Progenitor cell of endocrine pancreas (in vitro differentiated cells): ENCODE measurements at places on chromosomes 16 and 17. TPM values are rescaled to one million over a fixed set of nuclear protein-coding genes. Genes with fewer than 3 reads are reported as not detected.
A peak's percentile ranks its signal among the peaks of the same experiment; 100 is the strongest.

Gene FOXL1
- total RNA-seq: not detected in 2 replicates

Gene EPOP
- total RNA-seq: 8.2 and 10.0 TPM in 2 replicates

Gene CD300LF
- total RNA-seq: not detected in 2 replicates

Gene TAT
- total RNA-seq: not detected in 2 replicates

Gene SRSF1
- 319 and 326 TPM in 2 replicates for total RNA-seq

Gene SMTNL2
- total RNA-seq: 8.3 and 8.6 TPM in 2 replicates

Gene CLEC19A
- not detected in 2 replicates for total RNA-seq

Gene POLR2C
- total RNA-seq: 68.5 and 69.6 TPM in 2 replicates

Gene CDRT15
- total RNA-seq: not detected in 2 replicates

Gene CCDC200
- not detected in 2 replicates for total RNA-seq

DNA sequence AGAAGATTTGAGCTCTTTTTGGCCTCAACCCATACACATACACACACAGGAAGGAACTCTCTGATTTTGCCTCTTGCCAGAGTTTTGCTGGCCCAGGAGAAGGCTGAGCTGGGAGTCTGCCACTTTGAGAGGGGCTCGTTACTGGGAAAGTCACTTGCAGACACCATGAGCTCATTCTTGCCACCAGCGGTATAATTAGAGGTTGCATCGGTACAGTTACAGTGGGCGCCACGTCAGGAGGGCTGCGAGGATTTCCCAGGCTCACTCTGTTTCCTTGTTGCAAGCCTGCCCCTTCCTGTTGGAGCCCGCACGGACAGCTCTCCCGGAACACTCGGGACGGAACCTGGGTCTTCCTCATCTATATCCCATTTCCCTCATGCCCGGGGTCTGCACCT is 3.1 kb upstream of the SDK2 start:
- H3K27me3 ChIP-seq: peaks cover 52% of the 10 kb centered on the region
- H3K27ac ChIP-seq: no peak overlapping the region
- no peak overlapping the region for H3K4me3 ChIP-seq
- peaks cover 9% of the 10 kb centered on the region for H3K4me1 ChIP-seq
- no peaks in the 10 kb centered on the region for H3K36me3 ChIP-seq

DNA sequence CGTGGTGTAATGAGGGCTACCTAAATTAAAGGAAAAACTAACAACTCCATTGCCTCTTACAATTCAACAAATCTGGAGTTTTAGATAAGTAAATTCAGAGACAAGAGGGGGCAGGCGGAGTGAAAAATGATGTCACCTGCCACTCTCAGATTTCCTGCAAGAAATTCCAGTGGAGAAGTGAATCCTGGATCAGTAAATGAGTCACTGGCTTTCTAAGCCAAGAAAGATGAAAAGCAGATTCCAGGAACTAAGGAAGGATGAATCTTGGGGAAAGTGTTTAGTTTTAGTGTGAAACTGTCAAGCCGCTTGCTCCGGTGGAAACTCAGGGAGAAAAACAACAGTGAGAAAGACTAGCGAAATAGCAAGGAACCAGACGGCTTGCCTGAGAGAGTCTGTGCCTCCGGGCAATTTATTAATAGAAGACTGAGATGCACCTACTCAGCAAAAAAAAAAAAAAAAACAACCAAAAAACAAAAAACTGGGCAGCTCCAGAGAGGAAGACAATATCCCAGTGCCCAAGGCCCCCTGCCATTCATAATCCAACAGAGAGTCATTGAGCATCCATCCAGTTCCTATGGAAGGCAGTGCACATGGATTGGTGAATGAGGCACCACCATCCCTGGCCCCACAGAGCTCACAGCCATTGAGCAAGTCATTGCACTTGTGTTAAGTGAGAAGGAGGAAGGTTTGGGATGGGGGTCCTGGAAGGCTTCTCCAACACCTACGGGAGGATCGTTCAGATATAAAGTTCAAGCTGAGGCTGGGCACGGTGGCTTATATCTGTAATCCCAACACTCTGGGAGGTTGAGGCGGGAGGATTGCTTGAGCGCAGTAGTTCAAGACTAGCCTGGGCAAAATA is 12.1 kb upstream of the RIPOR1 start:
- H3K27me3 ChIP-seq: peaks cover 15% of the 10 kb centered on the region
- H3K4me1 ChIP-seq: peaks cover 8% of the 10 kb centered on the region
- no peaks in the 10 kb centered on the region for H3K36me3 ChIP-seq
- DNase-seq: no peak
- no peak overlapping the region for H3K27ac ChIP-seq
- H3K4me3 ChIP-seq: no peak overlapping the region

DNA sequence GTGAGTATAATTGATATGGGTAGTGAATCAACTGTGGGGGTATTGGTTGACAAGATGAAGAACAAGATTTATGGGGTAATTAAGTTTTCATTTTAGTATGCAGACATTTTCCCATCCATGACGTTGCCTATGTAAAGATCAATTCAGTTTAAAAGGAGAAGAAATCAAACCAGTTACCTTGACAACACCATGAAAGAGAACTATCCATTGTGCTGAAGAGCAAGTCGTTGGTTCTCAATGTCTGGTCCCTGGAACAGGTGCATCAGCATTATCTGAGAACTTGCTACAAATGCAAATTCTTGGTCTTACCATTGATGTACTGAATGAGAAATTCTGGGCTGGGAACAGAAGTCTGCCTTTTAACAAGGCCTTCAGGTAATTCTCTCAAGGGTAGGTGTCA is 801 bp upstream of the OR4D2 start:
- H3K36me3 ChIP-seq: no peaks in the 10 kb centered on the region
- peaks cover 86% of the 10 kb centered on the region for H3K27me3 ChIP-seq
- H3K4me3 ChIP-seq: no peak overlapping the region
- no peaks in the 10 kb centered on the region for H3K4me1 ChIP-seq
- H3K27ac ChIP-seq: no peak overlapping the region

DNA sequence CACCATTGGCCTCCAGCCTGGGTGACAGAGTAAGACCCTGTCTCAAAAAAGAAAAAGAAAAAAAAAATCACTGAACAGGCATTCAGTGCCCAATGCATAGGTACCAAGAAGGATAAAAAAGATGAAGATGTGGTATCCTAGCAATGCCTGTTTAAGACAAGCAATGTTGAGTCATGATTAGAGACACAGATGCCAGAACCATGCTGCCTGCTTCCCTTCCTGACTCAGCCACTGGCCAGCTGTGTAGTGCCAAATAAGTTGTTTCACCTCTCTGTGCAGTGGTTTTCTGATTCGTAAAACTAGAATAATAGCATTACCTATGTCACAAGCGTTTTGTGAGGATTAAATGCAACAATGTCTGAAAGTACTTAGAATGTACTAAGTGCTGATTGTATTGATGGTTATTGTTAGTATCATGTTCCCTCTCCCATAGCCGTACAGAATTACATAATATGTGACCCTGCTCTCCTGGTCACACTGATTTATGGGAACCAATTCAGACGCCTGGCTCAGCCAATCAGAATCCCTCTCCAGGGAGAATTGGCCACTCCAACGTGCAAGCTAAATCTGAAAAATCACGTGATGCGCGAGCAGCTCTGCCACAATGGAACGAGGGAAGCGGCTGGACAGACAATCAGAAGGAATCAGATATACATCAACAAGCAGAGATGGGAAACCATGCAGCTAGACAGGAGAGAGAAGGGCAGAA is 241.9 kb downstream of the SLC39A11 start:
- H3K4me3 ChIP-seq: no peak overlapping the region
- no peak for DNase-seq
- H3K4me1 ChIP-seq: no peaks in the 10 kb centered on the region
- H3K27me3 ChIP-seq: peaks cover 4% of the 10 kb centered on the region
- H3K27ac ChIP-seq: no peak overlapping the region

GRCh38 chr17:77884019-77884418 is 74.5 kb upstream of the TNRC6C start:
- H3K4me1 ChIP-seq: peaks cover 5% of the 10 kb centered on the region
- H3K4me3 ChIP-seq: no peak overlapping the region
- H3K36me3 ChIP-seq: no peaks in the 10 kb centered on the region
- no peak for DNase-seq
- H3K27ac ChIP-seq: no peak overlapping the region
- peaks cover 62% of the 10 kb centered on the region for H3K27me3 ChIP-seq

DNA sequence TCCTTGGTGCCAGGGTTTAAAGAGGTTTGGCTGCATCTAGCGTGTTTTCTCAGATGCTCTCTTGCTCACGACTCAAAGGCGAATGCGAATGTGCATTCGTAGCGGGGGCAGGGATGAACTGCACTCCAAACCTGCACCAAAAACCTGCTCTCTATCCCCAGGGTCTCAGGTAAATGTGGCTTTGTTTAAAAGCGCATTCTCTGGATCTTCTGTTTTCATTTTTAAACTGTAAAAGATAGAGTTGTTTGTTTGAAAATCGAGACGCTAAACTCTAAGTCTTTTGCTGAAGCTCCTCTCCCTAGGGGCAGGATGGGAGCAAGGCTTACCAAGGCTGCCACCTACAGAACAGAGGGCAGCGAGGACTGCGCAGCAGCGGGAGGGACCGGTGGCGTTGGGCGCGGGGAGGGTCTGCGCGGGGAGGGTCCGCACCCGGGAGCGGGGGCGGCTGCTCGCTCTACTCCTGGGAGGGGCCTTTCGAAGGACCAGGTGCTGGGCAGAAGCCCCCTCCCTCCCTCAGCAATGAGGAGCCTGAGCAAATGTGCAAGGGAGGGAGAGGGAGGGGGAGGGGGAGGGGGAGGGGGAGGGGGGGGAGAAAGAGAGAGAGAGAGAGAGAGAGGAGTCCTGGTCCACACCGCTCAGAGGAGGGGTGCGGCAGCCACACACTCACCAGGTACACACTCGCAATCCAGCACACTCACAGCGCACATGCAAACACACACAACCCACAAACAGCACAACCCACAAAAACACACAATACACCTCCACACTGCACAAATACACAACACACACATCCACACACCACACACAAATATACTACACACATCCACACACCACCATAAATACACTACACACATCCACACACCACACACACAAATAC is 142.8 kb downstream of the GRIN2A start:
- peak; percentile 26 for DNase-seq
- H3K4me3 ChIP-seq: peak overlapping the region; percentile 65
- peaks cover 16% of the 10 kb centered on the region for H3K4me1 ChIP-seq

GRCh38 chr16:11302977-11303376 is 21.8 kb upstream of the PRM1 start:
- peaks cover 3% of the 10 kb centered on the region for H3K27me3 ChIP-seq
- no peak for DNase-seq
- H3K4me3 ChIP-seq: no peak overlapping the region
- no peak overlapping the region for H3K27ac ChIP-seq
- H3K4me1 ChIP-seq: peaks cover 3% of the 10 kb centered on the region

- H3K4me3 ChIP-seq: no peak overlapping the region
- peaks cover 36% of the 10 kb centered on the region for H3K27me3 ChIP-seq
- no peaks in the 10 kb centered on the region for H3K36me3 ChIP-seq
- H3K27ac ChIP-seq: no peak overlapping the region
- no peak for DNase-seq
- H3K4me1 ChIP-seq: peaks cover 3% of the 10 kb centered on the region
Observed at GRCh38 chr17:43416998-43417890, 18.5 kb downstream of the ARL4D start.

GRCh38 chr17:8392274-8392673 is 5.4 kb downstream of the RNF222 start:
- no peak overlapping the region for H3K4me3 ChIP-seq
- no peaks in the 10 kb centered on the region for H3K4me1 ChIP-seq
- peaks cover 27% of the 10 kb centered on the region for H3K27me3 ChIP-seq
- H3K36me3 ChIP-seq: no peaks in the 10 kb centered on the region
- no peak overlapping the region for H3K27ac ChIP-seq

DNA sequence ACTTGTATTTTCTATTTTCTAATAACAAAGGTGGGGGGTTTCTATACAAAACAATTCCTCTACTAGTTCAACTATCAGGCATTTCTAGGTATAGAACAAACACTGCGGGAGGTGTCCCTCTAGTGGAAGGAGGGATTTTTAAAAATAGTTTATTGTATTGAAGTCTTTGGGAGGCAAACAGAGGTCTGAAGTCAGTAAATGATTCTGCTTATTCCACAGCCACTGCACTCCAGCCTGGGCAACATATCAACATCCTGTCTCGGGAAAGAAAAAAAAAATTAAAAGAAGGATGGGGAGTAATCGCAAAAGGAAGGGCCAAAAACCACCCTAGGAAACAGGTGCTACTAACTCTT is 648 bp upstream of the ERCC4 start:
- peak overlapping the region; percentile 97 for H3K4me3 ChIP-seq
- H3K36me3 ChIP-seq: peaks cover 3% of the 10 kb centered on the region
- DNase-seq: no peak
- peak overlapping the region; percentile 93 for H3K27ac ChIP-seq

- H3K27ac ChIP-seq: peak overlapping the region; percentile 92
- peak overlapping the region; percentile 86 for H3K4me3 ChIP-seq
- peaks cover 15% of the 10 kb centered on the region for H3K4me1 ChIP-seq
- no peaks in the 10 kb centered on the region for H3K36me3 ChIP-seq
Observed at GRCh38 chr17:44830359-44831288, 537 bp upstream of the GJC1 start.

GRCh38 chr16:66895689-66895979 is 15.3 kb downstream of the PDP2 start:
- H3K4me1 ChIP-seq: peaks cover 13% of the 10 kb centered on the region
- DNase-seq: no peak
- H3K36me3 ChIP-seq: peaks cover 1% of the 10 kb centered on the region

DNA sequence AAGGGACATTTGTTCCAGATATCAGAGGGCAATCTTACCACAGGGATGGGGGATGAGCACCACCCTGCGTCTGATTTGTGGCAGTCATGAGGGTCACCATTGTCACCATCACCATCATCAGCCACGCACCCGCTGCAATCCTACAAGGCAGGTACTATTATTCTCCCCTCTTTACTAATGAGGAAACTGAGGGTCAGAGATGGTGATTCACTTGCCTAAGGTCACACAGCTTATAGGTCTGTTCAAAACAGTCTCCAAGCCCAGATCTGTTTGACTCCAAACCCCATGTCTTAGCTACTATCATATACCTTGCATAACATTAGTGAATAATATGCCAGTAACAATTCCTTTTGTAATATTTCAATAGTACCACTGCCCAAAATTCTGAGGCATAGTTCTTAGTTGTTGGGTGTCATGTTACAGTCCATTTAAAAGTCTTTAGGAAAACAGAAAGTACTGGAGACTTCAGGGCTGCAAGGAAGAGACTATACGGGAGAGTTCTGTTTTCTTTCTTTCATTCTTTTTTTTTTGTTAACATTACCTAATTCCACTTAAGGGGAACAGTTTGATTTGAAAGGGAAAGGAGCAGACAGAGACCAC is 166.4 kb downstream of the C16orf95 start:
- no peak overlapping the region for H3K4me3 ChIP-seq
- H3K27me3 ChIP-seq: peaks cover 15% of the 10 kb centered on the region
- no peak overlapping the region for H3K27ac ChIP-seq
- no peak for DNase-seq
- H3K36me3 ChIP-seq: peaks cover 2% of the 10 kb centered on the region
